Substantia nigra (tissue), 51 donors: ENCODE measurements at places on chromosomes 6 and 20.

DNA sequence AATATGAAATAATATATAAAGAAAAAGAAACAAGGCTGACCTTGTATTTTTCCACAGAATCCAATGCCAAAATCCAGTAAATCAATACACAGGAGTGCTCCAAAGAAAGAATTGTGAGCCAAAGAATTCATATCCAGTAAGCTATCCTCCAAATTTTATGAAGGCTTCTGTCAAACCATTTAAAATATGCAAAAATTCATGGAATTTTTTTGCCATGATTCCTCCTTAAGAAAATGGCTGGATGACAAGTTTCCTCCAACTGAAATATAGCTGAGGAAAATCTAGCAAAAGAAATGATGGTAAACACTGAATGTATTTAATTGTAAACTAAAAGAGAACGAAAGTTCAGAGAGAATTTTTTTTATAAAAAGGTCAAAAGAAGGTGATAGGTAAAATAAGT, 290.3 kb downstream of the UBE3D start:
- no peak for DNase-seq

DNA sequence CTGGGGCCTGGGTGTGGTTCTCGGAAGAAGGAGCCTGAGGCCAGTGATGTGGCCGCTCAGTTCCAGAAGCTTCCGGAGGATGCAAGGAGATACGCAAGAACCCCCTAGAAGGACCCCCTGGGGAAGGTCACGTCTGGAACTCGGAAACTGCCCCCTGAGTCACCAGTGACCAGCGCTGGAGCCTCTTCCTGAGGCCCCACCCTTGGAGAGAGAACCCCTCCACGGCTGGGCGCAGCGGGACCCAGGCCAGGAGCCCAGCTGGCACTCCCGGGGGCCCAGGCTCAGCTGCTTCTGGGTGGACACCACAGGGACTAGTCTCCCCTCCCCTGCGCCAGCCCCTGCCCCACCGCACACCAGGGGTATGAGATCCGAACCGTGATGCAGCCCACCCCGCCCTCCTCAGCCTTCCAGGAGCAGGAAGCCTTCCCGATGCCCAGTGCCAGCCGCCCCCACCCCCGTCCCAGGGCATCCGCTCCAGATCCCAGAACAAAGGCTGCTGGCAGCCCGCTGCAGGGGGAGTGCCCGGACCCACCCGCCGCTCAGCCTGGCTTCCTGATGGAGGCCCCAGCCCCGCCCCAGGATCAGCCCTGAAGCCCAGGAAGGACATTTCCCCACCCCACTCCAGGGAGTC, 7.5 kb downstream of the LAMA5 start:
- DNase-seq = no peak

DNA sequence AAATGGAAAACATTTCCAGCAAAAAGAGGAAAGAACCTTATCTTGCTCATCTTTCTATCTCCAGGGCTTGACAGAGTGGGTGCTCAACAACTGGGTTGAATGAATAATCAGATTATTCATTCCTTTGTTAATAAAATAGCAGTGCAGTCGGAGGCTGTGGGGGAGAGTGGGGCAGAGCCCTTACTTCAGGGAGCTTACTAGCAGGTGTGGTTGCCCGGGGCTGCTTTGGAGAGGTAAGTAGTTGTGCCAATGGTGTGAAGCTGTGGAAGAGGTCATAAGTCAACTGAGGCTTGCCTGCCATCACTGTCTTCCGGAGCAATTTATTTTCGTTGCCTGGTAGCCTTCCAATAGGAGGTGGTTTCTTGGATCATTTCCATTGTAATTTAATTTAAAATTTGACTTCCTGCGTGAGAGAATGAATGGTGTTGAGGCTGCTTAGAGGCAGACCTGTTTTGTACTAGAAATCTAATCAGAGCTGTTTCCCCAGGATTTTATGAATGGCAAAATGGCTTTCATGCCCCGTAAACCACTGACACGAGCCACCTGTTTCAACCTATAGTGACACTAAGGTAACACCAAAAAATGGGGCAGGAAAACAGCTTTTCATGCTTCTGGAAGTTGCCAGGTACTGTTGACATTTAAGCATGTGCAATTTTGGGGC, 51.4 kb downstream of the ZDHHC14 start:
- no peak for DNase-seq

DNA sequence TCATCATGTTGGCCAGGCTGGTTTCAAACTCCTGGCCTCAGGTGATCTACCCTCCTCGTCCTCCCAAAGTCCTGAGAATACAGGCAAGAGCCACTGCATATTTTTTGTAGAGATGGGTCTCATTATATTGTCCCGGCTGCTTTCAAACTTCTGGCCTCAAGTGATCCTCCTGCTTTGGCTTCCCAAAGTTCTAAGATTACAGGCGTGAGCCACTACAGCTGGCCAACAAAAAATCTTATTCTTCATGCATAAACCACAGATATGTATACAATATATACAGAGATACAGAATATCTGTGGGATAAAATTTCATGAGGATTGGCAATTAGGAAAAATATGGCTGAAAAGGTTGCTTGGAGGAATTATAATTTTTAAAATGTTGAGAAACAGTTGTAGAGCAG, 49.9 kb downstream of the SLC35A1 start:
- no peak for DNase-seq

- DNase-seq = no peak
Measured at GRCh38 chr6:56714273-56714672, 71.6 kb upstream of the DST start.

- DNase-seq = no peak
Measured at GRCh38 chr20:34528921-34529297, 12.7 kb downstream of the DYNLRB1 start.

DNA sequence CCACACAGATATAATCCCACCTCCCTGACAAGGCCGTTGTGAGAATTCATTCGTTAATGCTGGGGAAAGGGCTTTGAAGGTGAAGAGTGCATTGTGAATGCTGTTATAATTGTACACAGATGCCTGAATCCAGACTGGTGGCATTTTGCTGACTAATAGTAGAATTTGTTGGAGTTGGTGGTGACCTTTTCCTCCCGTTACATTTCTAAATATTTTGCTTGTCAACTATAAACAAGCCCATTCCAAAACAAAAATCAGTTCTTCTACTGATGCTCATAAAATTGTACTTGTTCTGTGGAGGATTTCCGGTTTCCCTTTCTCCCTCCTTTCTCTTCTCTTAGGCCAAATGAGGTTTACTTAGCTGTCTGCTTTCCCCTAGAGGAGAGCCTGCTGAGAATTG, 253.1 kb upstream of the SUPT3H start:
- DNase-seq = no peak

DNA sequence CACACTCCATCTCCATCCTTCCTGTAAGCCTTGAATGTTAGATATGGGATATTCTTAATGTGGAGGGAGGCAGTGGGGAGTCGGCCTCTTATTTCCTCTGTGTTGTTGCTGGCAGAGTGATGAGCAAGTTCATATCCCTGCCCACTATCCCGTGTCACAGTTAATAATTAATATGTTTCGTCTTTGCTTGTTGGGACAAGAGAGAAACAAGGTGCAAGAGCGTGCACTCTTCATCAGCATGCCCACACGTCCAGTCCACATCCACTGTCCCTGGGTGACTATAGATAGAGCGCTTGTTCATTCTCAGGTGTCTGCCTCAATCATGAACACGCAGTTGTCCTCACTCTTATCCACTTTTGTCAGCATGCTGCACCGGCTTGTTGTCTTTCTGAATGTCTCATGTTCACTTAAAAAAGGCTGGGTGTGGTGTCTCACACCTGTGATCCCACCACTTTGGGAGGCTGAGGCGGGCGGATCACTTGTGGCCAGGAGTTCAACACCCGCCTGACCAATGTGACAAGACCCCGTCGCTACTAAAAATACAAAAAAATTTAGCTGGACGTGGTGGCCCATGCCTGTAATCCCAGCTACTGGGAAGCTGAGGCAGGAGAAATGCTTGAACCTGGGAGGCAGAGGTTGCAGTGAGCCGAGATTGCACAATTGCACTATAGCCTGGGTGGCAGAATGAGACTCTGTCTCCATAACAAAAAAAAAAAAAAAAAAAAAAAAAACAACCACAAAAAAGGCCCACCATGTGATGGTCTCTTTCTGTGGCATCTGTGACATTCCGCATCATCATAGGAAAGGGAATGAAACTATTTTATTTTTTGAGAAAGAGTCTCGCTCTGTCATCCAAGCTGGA, 34.2 kb downstream of the PPP1R3G start:
- no peak for DNase-seq

- DNase-seq = no peak
Measured at GRCh38 chr6:144343701-144344428, 58.7 kb downstream of the UTRN start.

DNA sequence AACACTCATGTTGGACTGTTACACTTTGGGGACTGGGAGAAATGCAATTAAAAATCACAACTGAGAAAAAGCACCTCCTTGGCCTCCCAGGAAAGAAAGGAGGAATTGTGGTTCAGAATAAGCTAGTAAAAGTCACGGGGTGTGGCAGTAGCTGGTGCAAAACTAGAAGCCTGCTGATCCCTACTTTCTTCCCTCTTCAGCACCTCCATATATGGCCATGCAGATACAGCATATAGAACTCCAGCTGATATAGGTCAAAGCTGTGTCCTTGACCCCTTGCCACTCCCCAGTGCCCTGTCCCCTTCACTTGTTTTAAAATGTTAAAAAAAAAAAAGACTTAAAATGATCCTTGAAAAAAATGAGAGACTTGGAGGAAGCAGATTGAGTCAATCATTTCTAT, 5.5 kb upstream of the FLRT3 start:
- DNase-seq = no peak

DNA sequence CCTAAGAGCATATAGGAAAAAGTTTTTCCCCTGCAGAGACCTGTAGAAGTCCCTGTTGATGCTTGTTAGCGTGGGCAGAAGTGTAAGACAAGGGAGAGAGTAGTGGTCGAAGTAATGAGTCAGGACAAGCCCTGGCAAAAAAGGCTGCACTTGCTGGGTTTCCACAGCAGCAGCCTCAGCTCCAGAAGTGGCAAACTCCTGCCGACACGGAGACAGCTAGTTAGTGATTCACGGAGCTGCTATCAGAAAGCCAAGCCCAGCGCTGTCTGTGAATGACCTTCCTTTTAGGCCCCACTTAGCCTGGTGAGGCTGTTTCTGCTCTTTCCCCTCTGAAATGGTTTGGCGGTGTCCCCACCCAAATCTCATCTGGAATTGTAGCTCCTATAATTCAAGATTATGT, 109.1 kb downstream of the FAM50B start:
- DNase-seq = no peak

DNA sequence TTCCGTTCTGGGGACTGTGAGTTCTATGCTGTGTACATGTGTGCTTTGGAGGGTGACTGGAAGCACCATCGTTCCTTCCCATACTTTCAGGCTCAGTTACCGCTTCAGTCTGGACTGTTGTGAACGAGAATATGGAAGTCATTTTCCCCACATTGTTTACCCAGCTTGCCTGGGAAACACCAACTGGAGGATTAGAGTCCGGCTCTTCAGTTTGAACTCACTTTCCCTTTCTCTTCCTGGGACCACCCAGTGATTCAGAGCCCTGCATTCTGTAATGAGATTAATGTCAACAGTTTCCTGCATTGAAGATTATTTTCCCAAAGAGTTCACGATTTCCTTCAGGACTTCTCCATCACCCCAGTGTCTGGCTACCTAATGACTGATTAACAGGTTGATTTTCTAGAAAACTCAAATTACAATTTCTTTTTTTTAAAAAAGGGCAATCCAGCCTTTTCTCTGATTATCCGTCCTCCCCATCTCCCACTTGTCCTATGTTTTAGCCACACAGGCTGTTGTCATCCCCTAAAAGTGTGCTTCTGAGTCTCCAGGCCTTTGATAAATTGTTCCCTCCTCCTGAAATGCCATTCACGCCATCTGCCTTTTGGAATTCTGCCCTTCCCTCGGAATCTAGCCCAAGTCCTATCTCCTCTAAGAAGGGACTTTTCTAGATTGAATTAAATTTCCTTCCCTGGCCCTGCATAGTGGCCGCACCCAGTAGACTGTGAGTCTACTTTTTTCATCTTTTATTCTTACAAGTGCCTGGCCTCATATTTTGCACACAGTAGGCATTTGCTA, 3.3 kb upstream of the TAGAP start:
- DNase-seq = no peak

DNA sequence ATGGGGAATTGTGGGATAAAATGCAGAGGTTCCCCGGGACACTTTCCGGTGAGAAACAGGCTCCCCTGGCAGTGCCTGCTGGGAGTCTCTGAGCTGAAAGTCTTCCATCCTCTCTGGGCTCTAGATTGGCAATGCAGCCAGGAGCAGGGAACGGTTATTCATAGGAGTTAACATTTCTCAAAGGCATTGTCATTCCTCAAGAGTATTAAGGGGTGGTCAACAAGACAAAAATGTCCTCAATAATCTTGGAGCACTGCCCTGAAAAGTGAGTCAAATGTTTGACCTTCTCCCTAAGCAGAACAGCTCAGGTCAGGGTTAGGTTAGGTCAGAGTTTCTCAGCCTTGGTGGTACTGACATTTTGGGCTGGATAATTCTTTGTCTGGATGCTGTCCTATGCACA, 13.2 kb downstream of the BPIFB1 start:
- DNase-seq = no peak

GRCh38 chr20:23161968-23162696, 76.0 kb upstream of the CD93 start:
- DNase-seq = no peak

GRCh38 chr20:37558306-37558705, 30.6 kb upstream of the BLCAP start:
- no peak for DNase-seq

GRCh38 chr20:12256806-12257205, 339.1 kb downstream of the BTBD3 start:
- DNase-seq = no peak

DNA sequence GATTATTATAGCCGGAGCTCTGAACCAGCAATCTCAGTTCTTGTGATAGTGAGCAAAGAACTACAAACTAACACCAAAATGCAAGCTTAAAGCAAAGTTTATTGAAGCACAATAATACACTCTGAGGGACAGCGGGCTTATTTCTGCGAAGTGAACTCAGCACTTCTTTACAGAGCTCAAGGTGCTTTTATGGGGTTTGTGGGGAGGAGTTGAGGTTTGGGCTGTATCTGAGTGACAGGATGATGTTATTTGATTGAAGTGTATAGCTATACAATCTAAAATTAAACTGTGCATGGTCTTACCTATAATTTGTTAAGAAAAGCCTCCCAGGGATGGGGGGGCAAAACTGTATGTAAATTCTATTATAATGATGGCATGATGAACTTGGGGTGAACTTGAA, 1.0 kb upstream of the HFE start:
- no peak for DNase-seq

DNA sequence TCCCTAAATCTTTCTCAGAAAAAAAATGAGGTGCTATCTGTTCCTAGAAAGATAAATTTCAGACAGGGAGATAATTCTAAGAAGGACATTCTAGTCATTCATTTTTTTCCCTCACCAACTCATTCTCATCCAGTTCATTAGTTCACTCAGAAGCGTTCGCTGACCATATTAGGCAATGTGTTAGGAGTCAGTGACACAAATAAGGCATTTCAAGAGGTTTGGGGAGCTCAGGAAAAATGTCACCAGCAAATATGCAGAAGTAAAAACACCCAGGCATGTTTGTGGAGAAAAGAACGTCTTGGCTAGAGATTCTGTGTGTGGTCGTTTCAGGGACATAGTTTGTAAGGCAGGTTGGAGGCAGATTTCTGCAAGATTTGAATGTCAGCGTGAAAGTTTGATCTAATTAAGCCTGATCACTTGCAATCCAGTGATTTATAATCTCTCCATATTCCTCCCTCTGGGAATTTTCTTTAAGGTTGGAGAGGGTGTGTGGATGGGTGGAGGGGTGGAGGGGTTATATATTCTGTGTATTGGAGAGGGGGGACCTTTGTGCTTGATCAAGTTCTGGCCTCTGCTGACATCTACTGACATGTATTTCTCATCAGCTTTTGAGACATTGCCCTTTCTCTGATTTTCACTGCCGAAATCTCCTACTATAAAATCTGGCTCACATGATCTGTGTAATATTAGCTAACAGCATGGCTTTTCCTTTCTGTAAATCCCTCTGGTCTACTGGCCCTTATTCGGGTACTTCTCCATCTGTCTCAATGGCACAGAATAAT, 3.6 kb downstream of the MYCT1 start:
- no peak for DNase-seq
